Spinal cord (tissue), 10 donors: ENCODE measurements at places on chromosomes 16 and 17. TPM values are rescaled to one million over a fixed set of nuclear protein-coding genes. Genes with fewer than 3 reads are reported as not detected.

Gene TEKT3
- total RNA-seq, result 1.7 TPM

Gene CRYM
- total RNA-seq, result 22.2 TPM

Gene HSPB9
- 0.11 TPM for total RNA-seq

Gene CNTNAP1
- 19.8 TPM for total RNA-seq

GRCh38 chr17:40600486-40601046 lies 35.3 kb upstream of the CCR7 start:
- no peaks in the 10 kb centered on the region for H3K27me3 ChIP-seq
- no peak overlapping the region for H3K27ac ChIP-seq
- no peak overlapping the region for H3K4me3 ChIP-seq
- H3K36me3 ChIP-seq, result no peaks in the 10 kb centered on the region
- H3K4me1 ChIP-seq, result no peaks in the 10 kb centered on the region
- DNase-seq, result no peak

DNA sequence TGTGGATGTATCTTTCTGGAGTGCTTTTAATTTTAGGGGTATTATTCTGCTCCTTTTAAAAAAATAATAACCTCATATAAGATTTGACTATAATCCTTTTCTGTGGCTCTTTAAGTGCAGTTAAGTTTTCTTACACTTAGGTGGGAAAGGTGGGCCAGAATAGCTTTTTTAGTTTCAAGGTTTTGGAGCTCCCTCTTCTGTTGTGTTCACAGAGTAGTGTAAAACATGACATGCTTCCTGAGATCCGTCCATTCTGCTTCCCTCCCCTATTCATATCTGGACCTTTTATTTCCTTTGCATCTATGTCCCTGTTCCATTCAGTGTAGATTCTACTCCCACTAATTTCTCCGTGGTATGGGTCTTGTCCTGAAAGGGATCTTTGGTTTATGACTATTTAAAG lies 12.8 kb downstream of the LRRC36 start:
- H3K4me3 ChIP-seq, result no peak overlapping the region
- no peaks in the 10 kb centered on the region for H3K36me3 ChIP-seq
- no peak overlapping the region for H3K27ac ChIP-seq
- H3K4me1 ChIP-seq, result no peaks in the 10 kb centered on the region
- H3K27me3 ChIP-seq, result no peaks in the 10 kb centered on the region
- DNase-seq, result no peak

DNA sequence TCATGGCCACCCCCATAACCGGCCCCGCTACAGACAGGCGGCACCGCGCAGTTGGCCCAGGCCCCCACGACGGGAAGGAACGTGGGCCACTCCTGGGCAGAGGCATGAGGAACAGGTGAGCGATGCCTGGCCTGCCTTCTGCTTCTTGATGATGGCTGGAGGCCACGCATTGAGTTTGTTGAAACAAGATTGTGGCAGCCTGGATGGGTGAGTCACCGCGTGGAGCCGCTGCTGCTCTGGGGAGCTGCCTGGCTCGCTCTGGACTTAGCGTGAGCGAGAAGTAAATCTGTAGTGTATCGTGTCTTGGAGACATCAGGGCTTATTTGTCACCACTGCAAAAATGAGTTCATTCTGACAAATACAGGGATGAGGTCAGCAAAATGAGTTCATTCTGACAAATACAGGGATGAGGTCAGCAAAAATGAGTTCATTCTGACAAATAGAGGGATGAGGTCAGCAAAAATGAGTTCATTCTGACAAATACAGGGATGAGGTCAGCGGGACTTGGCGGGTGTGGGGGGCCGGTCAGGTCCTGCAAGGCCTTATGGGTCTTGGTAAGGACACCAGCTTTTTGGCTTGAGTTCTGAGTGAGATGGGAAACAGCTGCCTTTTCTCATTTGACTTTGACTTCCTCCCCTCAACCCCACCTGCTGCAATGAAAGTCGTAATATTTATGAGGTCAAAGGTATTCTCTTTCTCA lies 93.0 kb downstream of the SEC14L1 start:
- H3K27ac ChIP-seq, result no peak overlapping the region
- no peaks in the 10 kb centered on the region for H3K27me3 ChIP-seq
- DNase-seq, result no peak
- H3K4me3 ChIP-seq, result no peak overlapping the region

- H3K36me3 ChIP-seq, result no peaks in the 10 kb centered on the region
- H3K4me3 ChIP-seq, result no peak overlapping the region
- no peaks in the 10 kb centered on the region for H3K4me1 ChIP-seq
Measured at GRCh38 chr17:11144358-11145233, 96.4 kb upstream of the SHISA6 start.

- peaks cover 12% of the 10 kb centered on the region for H3K4me1 ChIP-seq
- DNase-seq, result no peak
- no peak overlapping the region for H3K4me3 ChIP-seq
Measured at GRCh38 chr16:20902426-20902825, 1.9 kb downstream of the LYRM1 start.
